ENCODE measurements at places on chromosomes 12 and 14.

GRCh38 chr14:25396128-25396527, 346.2 kb upstream of the STXBP6 start:
- DNase-seq = no peak

DNA sequence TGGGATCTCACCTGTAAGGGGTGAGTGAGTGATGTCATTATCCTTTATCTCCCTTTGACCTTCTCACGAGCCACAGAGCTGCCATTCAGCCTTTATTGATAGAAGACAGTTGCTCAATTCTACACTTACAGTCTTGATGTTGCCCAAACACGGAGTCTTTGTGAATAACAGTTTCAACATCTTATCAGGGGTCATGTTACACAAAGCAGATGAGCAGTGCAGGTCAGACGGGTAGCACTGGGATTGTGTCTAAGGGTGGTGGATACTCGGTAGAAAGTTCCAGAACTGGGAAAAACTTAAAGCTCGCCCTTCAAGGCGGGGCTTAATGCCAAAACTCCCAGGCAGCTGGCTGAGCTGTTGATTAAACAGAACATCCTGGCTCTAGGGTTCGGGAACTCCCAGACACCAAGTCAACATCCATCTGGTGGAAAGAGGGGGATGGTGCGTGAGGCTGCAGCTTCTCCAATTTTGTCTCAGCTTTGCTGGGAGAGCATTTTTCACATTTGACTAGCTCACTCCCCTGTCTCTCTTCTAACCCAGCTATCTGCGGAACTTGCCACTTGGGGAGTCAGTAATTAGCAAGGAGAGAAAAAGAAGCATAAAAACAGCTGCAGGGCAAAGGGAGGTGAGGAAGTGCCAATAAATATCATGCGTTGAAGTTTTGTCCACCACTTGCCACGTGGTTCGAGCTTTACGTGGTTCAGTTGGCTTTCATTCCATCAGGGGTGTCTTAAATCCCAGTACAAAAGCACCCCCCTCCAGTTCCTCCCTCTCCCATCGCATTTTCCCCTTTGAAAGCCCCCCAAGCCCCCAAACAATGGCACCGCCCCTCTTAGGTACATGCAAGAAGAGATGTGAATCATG, 31.0 kb downstream of the FOXN4 start:
- no peak for DNase-seq

- no peak for DNase-seq
Measured at GRCh38 chr12:125473501-125473900, 408.3 kb downstream of the AACS start.

DNA sequence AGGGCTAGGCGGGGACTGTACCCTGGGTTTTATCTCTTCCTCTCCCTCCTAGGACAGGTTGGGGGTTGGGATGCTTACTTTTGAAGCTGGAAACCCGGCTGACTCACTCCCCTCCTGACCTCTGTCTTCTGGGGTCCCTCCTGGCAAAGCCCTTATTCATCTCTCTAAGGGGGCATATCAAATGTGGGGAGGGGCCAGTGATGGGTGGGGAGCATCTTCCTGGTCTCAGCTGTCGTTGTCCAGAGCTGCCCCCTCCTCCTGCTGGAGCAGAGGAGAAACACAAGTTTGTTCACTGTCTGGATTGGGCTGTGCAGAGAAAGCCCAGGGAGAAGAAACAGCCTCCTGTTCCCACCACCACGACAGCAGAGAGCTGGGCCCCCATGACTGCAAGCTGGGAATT, 85.8 kb downstream of the TNFAIP2 start:
- DNase-seq = no peak

GRCh38 chr14:60753264-60754119, 18.9 kb downstream of the MNAT1 start:
- no peak for DNase-seq

- no peak for DNase-seq
Measured at GRCh38 chr12:25262389-25263074, 11.8 kb upstream of the KRAS start.

- DNase-seq = peak; percentile 53
Measured at GRCh38 chr12:102948941-102949352, 8.5 kb upstream of the ASCL1 start.

GRCh38 chr12:127696963-127697362, 570.0 kb upstream of the TMEM132C start:
- no peak for DNase-seq

- DNase-seq = peak; percentile 68
Measured at GRCh38 chr12:70243510-70244371, 508 bp downstream of the CNOT2 start.

DNA sequence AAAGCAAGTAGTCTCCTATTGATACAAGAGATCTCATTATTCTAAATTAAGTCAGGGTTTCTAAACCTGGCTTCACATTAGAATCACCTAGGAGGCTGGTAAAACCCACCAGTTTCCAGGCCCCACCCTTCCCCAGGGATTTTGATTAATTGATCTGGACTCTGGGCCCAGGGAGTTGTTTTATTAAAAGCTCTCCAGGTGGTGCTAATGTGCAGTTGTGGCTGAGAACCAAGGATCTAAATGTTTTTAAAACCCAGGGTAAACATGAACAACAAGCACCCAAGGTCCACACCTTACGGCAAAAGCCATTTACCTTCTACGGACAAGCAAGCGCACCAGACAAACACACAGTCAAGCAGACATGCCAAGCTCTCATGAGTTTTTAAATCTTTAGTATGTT, 73.9 kb downstream of the SLC2A13 start:
- DNase-seq = no peak

- no peak for DNase-seq
Measured at GRCh38 chr12:20144341-20144740, 224.0 kb upstream of the PDE3A start.

GRCh38 chr12:32659908-32660440, 19.1 kb upstream of the DNM1L start:
- no peak for DNase-seq

GRCh38 chr14:61889914-61890351, 127.7 kb downstream of the SNAPC1 start:
- DNase-seq = no peak

DNA sequence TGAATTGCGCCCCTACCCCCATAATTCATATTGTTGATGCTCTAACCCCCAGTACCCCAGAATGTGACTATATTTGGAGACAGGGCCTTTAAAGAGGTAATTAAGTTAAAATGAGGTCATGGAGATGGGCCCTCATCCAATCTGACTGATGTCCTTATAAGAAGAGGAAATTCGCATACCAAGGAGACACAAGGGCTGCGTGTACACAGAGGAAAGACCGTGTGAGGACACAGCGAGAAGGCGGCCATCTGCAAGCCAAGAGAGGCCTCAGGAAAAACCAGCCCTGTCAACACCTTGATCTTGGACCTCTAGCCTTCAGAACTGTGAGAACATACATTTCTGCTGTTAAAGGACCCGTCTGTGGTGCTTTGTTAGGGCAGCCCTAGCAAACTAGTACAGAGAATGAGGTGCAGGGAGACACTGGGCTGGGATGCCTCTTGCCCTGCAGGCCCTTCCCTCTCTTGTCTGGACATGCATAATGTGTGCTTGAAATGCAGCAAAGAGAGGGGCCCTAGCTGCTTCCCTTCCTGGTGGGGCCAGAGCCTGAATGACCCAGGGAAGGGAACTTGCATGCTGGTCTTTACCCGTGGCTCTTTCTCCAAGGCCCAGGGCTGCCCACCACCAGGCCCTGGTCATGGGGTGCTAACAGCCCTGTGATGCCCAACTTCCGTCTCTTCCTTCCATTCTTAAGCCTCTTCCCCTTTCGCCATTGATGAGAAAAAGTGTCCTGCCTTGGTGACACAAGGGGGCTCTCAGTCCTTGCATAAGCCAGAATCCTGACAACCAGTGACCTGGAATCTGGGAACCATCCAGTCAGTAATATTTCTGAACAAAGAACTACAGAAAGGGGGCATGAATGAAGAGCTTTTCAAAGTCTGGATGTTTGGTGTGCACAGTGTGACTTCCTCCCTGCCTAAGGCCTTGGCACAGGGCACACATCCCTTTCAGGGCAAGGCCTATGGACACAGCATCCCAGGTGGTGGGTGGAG, 50.0 kb upstream of the GPATCH2L start:
- DNase-seq = no peak

- no peak for DNase-seq
Measured at GRCh38 chr12:12686472-12686871, 9.5 kb downstream of the GPR19 start.

- DNase-seq = no peak
Measured at GRCh38 chr14:70671652-70672644, 30.2 kb downstream of the TTC9 start.

DNA sequence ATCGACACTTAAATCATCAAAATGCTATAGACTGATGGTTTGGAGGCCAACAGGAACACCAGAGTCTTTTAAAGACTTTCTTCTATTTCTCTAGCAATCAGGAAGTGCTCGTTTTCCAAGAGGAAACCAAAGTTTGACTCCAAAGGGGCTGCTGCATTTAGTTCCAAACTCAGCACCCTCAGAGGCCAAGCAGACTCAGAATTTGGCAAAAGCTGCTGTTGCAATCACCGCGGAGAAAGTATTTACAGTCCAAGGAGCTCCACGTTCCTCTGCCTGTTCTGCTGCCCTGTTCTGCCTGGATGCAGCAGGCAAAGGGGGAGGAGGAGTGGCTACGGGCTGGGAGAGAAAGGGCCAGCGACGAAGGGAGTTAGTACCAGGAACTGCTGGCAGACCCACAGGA, 325.1 kb downstream of the BCL11B start:
- no peak for DNase-seq

- no peak for DNase-seq
Measured at GRCh38 chr12:116152268-116152667, 125.2 kb downstream of the MED13L start.

- no peak for DNase-seq
Measured at GRCh38 chr12:54463034-54463433, 10.4 kb downstream of the GTSF1 start.

DNA sequence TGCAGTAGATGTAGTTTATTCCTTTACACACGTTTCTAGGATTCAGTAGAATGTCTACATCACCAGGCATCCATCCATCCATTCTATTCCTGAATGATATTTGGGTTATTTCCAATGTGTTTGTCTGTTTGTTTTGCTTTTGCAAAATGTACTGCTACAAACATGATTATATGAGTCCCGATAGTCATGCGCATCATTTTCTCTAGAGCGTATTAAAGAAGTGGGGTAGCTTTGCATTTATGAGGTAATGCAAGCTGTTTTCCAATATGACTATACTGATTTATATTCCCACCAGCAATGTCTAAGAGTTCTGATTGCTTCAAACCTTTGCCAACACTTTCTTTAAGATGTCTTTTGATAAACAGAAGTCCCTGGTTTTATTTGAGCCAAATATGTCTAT, 253.2 kb downstream of the NOVA1 start:
- DNase-seq = no peak

GRCh38 chr12:26369588-26369987, 174.2 kb downstream of the SSPN start:
- no peak for DNase-seq

DNA sequence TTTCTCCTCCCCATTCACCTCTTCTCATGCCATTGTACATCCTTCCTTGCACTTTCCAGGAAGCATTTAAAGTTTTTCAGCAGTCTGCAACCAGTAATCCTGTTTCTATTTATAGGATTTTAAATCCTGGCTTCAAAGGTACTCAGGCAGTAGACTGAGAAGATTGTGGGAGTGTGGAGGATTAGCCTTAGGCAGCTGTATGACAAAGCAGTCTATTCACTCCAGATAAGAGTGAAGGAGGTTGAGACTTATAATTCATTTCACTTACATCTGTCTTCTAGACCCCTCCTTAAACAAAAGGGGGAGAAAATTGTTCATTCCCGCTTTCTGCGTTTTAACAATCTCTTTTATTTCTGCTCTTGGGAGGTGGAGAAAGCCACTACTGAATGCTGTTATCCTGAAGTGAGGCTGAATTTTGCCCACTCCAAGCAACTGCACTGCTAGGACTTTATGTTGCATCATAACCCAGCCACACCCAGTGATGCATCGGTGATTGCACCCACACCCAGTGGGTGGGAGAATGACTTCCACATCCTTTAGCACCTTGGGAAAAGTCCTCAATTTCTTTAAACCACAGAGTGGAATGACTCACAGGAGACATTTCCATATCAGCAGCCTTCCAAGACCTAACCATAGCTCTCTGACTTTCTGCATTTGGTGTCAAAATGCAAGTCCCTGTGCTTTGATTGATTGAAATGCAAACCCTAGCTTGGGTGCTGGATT, 382.5 kb upstream of the ATP2B1 start:
- DNase-seq = no peak

DNA sequence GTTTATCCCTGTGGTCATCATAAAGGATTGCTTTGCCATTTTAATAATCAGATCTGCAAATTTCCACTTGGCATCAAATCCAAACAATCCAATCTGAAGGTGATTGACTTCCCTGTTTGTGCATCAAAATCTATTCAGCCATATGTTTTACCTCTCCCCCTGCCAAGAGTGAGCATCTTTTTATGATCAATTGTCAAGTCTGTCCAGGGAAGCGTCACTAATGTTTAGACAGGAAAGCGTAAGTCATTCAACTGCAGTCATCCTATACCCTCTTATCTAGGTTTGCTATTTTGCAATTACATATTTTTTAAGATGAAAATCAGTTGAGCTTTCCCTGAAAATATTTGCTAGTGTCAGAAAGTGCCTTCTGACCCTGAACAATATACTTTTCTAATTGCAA, 1224.1 kb upstream of the SEL1L start:
- DNase-seq = no peak

DNA sequence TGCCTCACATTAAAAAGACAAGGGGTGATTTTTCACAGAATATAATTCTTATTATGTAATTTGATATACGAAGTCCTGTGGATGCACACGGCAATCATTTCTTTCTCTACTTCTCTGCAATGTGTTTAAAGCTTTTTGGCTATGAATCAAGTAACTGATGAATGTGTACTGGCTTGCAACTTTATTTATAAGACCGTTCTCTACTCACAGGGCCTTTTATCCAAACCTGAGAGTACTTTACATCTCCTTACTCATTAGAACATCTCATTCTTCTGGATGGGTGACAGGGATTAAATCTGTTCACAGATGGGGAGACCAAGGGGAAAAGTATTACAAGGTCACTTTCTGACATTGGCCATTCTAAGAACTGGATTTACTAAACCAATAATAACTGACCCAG, 215.8 kb upstream of the DIO2 start:
- no peak for DNase-seq

- DNase-seq = no peak
Measured at GRCh38 chr14:84527706-84528105, 1002.2 kb upstream of the FLRT2 start.

- DNase-seq = no peak
Measured at GRCh38 chr12:109771746-109772621, 58.4 kb downstream of the FAM222A start.

DNA sequence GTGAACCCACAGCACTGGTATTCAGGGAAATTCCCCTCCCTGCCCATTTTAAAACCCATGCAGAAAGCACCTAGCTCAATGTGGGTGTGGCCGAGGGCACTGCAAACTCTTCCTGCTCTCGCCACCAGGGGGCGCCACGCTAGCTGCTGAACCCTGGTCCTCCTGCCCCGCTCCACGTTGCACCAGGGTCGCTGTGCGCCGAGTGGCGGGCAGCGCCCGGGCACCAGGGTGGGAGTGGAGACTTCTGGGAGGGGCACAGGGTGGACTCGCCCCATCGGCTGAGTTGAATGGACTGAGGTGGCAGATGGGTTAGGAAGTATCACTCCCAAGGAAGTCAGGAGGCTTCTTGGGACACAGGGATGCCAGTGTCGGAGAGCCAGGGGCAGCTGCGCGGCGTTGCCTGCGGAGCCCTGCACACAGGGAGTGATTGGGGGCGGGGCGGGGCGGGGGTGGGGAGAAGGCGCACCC, 48.1 kb upstream of the BCL11B start:
- peak; percentile 88 for DNase-seq

- DNase-seq = no peak
Measured at GRCh38 chr12:113762882-113763816, 203.0 kb downstream of the RBM19 start.

- DNase-seq = no peak
Measured at GRCh38 chr14:36818794-36819384, 157.2 kb downstream of the PAX9 start.

- DNase-seq = no peak
Measured at GRCh38 chr14:93135399-93135798, 19.7 kb upstream of the ITPK1 start.
